Caco-2 (cell line): ENCODE measurements at places on chromosomes 13 and 19. TPM values are rescaled to one million over a fixed set of nuclear protein-coding genes. Genes with fewer than 3 reads are reported as not detected.
A peak's percentile ranks its signal among the peaks of the same experiment; 100 is the strongest.

The TNFSF13B gene
- 0.41 and 0.84 TPM in 2 replicates for total RNA-seq

The CD320 gene
- 81.0 and 87.7 TPM in 2 replicates for total RNA-seq

The SLC15A1 gene
- total RNA-seq: 12.3 and 12.9 TPM in 2 replicates

- no peaks in the 10 kb centered on the region for H3K36me3 ChIP-seq
- DNase-seq: peak; percentile 16
- H3K27me3 ChIP-seq: no peaks in the 10 kb centered on the region
Observed at GRCh38 chr13:68810660-68811059, 1297.0 kb upstream of the ATXN8OS start.

DNA sequence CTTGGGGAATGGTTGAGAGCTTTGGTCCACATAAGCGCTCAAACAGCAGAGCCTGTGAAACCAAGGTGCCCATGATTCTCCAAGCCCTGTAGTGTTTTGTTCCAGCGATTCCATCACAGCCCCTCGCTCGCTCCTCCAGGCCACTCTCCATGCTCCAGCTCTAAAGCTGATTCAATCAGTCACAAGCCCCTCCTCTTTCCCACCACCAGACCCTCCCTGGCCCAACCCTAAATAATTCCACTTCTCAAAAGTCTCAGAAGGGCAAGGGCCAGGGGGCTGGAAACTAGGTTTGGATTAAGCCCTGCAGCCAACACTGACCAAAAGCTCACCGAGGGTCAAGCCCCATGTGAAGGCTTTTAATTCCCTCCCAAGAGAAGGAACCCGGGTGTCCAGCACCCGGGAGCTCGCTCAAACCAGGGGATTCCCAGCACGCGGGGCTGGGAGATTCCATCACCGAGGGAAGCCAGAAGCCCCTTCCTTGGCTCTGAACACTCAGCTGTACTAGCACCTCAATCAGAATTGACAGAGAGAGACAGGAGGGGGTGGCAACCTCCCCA lies 1.5 kb downstream of the ZNF296 start:
- no peaks in the 10 kb centered on the region for H3K27me3 ChIP-seq
- peak overlapping the region; percentile 89 for H3K4me3 ChIP-seq
- H3K36me3 ChIP-seq: peaks cover 1% of the 10 kb centered on the region; the same call in 1 of the 2 replicates
- H3K27ac ChIP-seq: no peak overlapping the region

GRCh38 chr13:97015661-97016350 lies 21.5 kb upstream of the OXGR1 start:
- no peak overlapping the region for H3K4me3 ChIP-seq
- H3K36me3 ChIP-seq: no peaks in the 10 kb centered on the region
- DNase-seq: no peak
- no peak overlapping the region for H3K27ac ChIP-seq
- H3K27me3 ChIP-seq: no peaks in the 10 kb centered on the region
- H3K4me1 ChIP-seq: peaks cover 9% of the 10 kb centered on the region

GRCh38 chr13:42495255-42495654 lies 78.7 kb upstream of the TNFSF11 start:
- H3K4me1 ChIP-seq: no peaks in the 10 kb centered on the region
- no peak overlapping the region for H3K4me3 ChIP-seq
- H3K27me3 ChIP-seq: no peaks in the 10 kb centered on the region
- H3K36me3 ChIP-seq: no peaks in the 10 kb centered on the region
- no peak for DNase-seq
- H3K27ac ChIP-seq: no peak overlapping the region

- no peaks in the 10 kb centered on the region for H3K4me1 ChIP-seq
- no peaks in the 10 kb centered on the region for H3K27me3 ChIP-seq
- DNase-seq: no peak
- H3K27ac ChIP-seq: no peak overlapping the region
Observed at GRCh38 chr13:94813920-94814475, 101.7 kb upstream of the SOX21 start.

DNA sequence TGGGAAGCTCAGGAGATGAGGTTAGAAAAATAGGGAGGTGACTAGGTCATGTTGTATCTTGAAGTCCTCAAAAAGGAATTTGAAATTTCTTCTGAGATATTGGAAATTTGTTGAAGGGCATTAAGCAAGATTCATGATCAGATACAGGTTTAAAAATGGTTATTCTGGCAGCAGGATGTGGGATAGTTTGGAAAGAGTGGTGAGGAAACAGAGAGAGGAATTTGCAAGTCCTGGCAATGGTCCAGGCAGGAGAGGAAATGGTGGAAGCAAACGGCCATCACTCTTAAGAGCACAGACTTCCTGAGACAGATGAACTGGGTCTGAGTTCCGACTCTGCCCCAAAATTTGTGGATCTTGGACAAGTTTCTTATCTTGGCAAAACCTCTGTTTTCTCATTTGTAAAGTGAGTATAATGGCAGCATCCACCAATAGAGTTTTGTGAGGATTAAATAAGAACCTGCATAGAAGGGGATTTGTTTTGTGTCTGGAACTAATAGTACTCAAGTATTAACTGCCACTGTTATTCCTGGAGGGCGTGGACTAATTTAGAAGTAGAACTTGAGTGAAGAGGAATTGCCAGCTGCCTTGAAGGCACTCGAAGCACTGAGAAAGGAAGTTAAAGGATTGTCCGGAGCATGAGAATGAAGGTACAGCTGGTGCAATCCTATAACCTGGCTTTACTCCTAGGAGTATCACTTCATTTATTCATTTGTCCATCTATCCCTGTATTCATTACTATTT lies 99.6 kb downstream of the CCNA1 start:
- no peaks in the 10 kb centered on the region for H3K27me3 ChIP-seq
- H3K4me3 ChIP-seq: no peak overlapping the region
- no peak for DNase-seq
- H3K36me3 ChIP-seq: no peaks in the 10 kb centered on the region
- H3K27ac ChIP-seq: no peak overlapping the region
- H3K4me1 ChIP-seq: no peaks in the 10 kb centered on the region

DNA sequence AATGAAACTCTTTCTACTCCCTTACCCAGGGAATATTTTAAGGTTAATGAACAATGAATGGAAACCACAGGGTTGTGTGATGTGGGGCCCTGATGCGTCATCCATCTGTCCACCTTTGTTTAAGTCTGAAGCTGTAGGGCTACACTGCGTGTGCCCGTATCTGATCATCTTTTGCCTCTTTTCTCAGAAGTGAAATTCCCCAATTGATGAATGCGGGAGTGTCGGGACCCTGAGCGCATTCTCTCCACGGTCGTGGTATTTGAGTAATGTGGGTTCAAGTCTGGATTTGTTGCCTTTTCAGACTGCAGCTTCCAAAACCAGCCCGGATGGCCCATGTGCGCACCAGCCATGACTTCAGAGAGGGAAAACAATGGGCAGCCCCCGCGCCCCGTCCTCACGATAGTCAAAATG lies 112.3 kb downstream of the COL4A2 start:
- H3K27me3 ChIP-seq: no peaks in the 10 kb centered on the region
- H3K36me3 ChIP-seq: no peaks in the 10 kb centered on the region
- no peak for DNase-seq
- no peak overlapping the region for H3K27ac ChIP-seq
